ENCODE measurements at places on chromosomes 7 and 10.

GRCh38 chr10:3867454-3868270 lies 82.7 kb upstream of the KLF6 start:
- DNase-seq, result peak; percentile 25

DNA sequence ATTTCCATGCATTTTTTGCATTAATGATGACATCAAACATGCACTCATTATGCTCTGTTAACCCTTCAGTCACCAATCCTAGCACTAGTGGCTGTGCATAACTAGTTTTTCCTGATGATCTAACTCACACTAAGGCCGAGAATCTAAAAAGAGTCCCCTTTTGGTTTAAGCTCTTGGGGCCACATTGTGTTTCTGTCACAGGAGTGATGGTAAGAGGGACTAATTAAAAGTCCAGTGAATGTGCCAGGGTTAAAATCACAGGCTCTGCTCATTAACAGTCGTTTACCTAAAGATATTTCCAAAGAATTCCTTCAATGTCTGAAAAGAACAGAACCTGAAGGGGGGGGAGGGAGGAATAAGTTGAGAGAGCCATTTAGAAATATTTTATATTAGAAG lies 359.0 kb upstream of the ANKRD30A start:
- DNase-seq, result no peak

DNA sequence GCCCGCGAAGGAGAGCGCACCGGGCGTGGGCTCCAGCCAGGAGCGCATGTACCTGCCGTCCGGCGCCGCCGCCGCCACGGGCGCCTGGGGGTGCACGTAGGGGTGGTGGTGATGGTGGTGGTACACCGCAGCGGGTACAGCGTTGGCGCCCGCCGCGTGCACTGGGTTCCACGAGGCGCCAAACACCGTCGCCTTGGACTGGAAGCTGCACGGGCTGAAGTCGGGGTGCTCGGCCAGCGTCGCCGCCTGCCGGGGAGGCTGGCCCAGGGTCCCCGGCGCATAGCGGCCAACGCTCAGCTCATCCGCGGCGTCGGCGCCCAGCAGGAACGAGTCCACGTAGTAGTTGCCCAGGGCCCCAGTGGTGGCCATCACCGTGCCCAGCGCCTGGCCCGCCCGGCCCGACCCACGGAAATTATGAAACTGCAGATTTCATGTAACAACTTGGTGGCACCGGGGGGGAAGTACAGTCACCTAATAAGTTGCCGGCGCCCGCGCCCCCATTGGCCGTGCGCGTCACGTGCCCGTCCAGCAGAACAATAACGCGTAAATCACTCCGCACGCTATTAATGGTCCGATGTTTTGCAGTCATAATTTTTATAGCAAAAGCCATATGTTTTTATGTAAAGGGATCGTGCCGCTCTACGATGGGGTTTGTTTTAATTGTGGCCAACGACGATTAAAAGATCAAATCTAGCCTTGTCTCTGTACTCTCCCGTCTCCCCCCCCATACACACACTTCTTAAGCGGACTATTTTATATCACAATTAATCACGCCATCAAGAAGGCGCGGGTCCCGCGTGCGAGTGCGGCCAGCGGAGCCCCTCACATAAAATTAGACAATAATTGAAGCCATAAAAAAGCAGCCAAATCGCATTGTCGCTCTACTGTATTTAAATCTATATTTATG lies at the start of gene HOXA9:
HOXA9 (minus strand) TSS at position 449 of the 907 bp plus-strand sequence; CDS start at position 369, 80 bp downstream.
- no peak for DNase-seq

- no peak for DNase-seq
Observed at GRCh38 chr7:73727952-73728351, 8.5 kb upstream of the STX1A start.

DNA sequence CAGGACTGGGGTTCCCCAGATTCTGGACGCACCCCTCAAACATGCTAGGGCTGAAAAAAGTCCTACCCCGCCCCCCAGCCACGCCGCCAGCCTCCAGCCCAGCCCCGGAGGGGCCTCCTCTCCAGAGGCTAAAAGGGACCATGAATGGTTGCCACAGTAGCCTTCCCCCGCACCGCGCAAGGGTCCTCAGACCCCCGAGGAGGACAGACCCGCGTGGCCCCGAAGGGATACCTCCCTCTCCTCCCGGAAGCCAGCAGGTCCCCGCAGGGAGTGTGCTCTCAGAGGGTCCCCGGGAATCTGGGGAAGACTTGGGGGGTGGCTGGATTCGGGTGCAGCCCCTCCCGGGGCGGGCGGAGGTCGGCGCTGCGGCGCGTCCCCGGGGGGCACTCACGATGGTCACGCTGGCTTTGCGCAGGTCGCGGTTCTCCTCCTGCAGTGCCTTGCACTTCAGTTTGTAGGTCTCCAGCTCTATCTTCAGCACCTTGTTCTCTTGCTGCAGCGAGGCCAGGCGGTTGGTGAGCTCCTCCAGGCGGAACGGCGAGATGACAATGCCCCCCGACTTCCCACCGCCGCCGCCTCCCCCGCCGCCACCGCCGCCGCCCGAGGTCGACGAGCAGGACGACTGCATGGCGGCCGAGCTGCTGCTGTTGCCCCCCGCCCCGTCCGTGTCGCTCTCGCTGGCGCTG lies 482 bp downstream of the CCDC6 start:
- no peak for DNase-seq

GRCh38 chr10:33006342-33006887 lies 48.4 kb upstream of the ITGB1 start:
- DNase-seq, result no peak

- no peak for DNase-seq
Observed at GRCh38 chr10:22244855-22245254, 27.0 kb upstream of the EBLN1 start.

GRCh38 chr7:49783446-49783845 lies 10.0 kb downstream of the VWC2 start:
- DNase-seq, result no peak

GRCh38 chr7:7576344-7576743 lies 9.7 kb downstream of the MIOS start:
- DNase-seq, result no peak

GRCh38 chr10:86958116-86958900 lies at the start of gene SNCG:
TSS of gene SNCG (plus strand) at chr10:86958599. CDS start at chr10:86958698, 99 bp downstream.
- DNase-seq, result no peak

GRCh38 chr10:75660823-75661222 lies 229.4 kb downstream of the LRMDA start:
- no peak for DNase-seq

- DNase-seq, result no peak
Observed at GRCh38 chr7:974172-974571, 1.2 kb downstream of the COX19 start.

DNA sequence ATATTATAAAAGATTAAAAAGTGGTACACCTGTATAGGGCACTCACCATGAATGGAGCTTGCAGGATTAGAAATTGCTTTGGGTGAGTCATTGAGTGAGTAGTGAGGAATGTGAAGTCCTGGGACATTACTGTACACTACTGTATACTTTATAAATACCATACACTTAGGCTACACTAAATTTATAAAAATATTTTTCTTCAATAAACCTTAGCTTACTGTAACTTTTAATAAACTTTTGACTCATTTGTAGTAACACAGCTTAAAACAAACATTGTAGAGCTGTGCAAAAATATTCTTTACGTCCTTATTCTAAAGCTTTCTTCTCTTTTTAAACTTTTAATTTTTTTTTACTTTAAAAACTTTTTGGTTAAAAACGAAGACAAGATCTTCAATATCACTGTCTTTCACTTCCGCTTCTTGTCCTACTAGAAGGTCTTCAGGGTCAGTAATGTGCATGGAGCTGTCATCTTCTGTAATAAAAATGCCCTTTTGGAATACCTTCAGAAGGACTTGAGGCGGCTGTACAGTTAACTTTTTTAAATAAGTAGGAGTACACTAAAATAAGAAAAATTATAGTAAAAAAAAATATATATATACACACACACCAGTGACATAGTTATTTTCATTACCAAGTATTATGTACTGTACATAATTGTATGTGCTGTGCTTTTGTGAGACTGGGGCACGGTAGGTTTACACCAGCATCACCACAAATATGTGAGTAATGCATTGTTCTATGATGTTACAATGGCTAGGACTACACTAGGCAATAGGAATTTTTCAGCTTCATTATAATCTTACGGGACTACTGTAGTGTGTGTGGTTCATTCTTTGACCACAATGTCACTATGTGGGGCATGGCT lies 3.5 kb downstream of the STK31 start:
- peak; percentile 97 for DNase-seq

GRCh38 chr10:123986736-123987135 lies 95.1 kb upstream of the CPXM2 start:
- no peak for DNase-seq

GRCh38 chr10:7040681-7041080 lies 370.2 kb downstream of the SFMBT2 start:
- no peak for DNase-seq

GRCh38 chr7:98617051-98617959 lies at the start of gene NPTX2:
TSS of gene NPTX2 (plus strand) at chr7:98617285. CDS start at chr7:98617462, 177 bp downstream.
- no peak for DNase-seq

DNA sequence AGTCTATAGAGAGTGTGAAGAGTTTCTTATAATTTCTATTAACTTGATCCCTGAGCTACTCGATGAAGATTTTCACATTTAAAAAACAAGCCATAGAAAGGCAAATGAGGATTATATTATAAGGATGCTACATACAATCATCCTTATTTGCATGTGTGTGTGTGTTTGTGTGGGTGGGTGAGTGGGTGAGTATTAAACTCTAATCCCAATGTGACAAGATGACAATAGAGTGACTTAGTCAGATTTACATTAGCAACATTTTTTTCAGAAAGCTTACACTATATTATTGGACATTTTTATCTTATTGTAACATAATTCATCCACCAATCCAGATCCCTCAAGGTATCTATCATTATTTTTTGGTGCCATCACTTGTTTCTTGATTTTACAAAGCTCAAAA lies 331.7 kb downstream of the SORCS1 start:
- no peak for DNase-seq

DNA sequence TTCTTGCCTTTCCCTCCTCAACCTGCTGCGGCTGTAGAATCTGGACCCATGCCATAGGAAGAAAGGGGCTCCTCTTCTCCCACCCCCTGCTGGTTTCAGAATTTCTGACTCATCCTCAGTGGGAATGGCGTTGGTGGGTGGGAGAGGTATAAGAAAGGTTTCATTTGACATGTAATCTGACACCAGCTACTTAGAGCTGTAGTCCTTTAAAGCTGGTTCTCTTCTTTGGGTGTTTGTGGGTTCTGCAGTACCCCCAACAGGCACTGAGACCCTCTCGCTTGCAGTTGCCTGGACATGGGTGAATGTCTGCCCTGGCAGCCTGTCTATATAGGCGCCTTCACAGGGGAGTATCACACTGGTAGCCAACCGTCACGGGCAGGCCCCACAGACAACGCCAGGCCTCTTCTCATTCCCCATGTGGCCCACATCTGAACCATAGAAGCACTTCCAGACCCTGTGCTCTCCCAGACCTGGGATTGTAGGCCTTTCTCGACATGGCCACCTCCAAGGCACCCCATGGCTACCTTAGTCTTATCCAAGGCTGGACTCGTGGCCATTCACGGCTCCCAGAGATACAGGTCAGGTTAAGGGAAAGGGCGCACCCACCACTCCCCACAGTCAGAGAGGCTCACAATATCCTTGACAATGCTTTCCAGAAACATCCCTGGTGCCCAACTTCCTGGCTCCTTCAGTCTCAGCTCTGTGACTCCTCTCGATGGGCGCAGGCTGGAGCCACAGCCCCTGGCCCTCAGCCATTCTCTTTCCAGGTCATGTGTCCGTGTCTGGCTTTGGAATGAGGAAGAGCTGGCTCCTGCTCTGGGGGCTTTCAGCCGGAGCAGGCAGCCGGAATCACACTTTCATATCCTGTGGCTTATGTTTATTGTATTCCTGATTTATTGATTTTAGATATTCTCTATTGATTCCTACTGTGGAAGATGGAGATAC lies 17.5 kb downstream of the ZNF862 start:
- peak; percentile 75 for DNase-seq

DNA sequence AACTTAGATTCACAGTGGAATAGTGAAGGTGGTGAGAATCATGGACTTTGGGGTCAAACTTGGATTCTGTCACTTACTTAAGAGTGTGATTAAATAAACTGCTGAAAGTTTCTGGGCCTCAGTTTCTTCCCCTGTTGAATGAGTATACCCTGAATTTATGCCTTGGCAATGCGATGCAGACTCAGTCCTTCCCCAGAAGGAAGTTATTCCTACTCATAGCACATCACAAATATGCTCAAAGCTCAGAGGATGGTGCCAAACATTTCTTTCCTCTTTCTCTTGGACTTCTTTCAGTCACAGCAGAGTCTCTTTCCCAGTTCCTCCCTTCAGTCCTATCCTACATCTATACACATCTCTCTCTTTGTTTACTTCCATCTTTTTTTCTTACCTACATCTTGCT lies 45.1 kb downstream of the ASB4 start:
- DNase-seq, result no peak

DNA sequence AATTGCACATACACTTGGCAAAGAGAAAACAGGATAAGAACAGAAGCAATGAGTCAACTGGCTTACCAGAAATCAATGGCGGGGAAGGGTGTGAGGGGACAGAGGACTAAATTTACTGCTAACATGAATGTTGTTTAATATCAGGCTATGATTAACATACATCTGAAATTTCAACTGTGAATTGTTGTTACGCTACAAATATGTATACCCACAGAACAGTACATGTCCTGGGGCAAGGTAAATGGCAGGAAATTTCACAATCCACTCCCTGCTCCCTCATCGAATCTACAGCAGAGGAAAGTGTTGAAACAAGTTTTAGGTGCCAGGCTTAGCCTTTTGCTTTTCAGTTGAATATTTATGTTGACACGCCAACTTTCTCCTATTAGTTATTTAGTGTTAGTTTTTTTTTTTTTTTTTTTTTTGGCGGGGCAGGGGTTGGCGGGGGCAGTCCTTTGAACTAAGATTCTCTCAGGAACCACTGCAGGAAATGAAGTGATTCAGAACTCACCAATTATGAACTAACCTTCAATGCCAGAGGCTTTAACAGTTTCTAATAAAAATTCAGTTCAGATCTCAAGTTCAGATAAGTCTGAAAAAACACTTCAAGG lies 99.0 kb downstream of the UBE2H start:
- DNase-seq, result peak; percentile 62
